ENCODE measurements at places on chromosomes 11 and 22. TPM values are rescaled to one million over a fixed set of nuclear protein-coding genes. Genes with fewer than 3 reads are reported as not detected.
A peak's percentile ranks its signal among the peaks of the same experiment; 100 is the strongest.

- H3K27ac ChIP-seq = no peak overlapping the region
- no peak for DNase-seq
- H3K36me3 ChIP-seq = no peaks in the 10 kb centered on the region
- H3K4me3 ChIP-seq = no peak overlapping the region
These were observed 17.9 kb upstream of the SESN3 start for GRCh38 chr11:95248666-95249467.

GRCh38 chr22:49699928-49700498 is 127.7 kb downstream of the BRD1 start:
- DNase-seq = peak; percentile 69
- H3K27ac ChIP-seq = no peak overlapping the region
- H3K4me1 ChIP-seq = no peaks in the 10 kb centered on the region
- no peak overlapping the region for H3K4me3 ChIP-seq

- no peak overlapping the region for H3K27ac ChIP-seq
- peaks cover 5% of the 10 kb centered on the region for H3K27me3 ChIP-seq
- H3K4me1 ChIP-seq = peaks cover 22% of the 10 kb centered on the region
- no peak overlapping the region for H3K4me3 ChIP-seq
- peaks cover 4% of the 10 kb centered on the region for H3K36me3 ChIP-seq
- no peak for DNase-seq
These were observed 1.3 kb downstream of the ACTN3 start for GRCh38 chr11:66548041-66548440.

DNA sequence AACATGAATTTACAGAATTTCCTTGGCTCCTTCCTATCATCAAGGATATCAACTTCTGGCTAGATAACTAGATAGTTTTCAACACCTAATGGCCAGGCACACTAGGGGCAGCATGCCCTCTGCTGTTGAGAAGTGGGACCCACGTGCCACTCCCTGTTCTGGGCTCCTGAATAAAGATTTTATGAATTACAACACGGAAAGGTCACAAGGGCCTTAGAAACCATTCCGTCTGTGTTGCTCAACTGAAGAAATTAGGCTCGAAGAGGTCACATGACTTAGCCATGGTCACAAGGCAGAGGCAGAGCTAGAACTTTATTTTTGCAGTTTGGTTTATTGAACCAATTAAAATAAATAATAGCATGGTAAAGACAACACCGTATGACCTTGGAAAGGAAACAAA is 36.0 kb downstream of the PRCP start:
- H3K27me3 ChIP-seq = no peaks in the 10 kb centered on the region
- no peaks in the 10 kb centered on the region for H3K36me3 ChIP-seq
- peaks cover 16% of the 10 kb centered on the region for H3K4me1 ChIP-seq
- H3K4me3 ChIP-seq = no peak overlapping the region

DNA sequence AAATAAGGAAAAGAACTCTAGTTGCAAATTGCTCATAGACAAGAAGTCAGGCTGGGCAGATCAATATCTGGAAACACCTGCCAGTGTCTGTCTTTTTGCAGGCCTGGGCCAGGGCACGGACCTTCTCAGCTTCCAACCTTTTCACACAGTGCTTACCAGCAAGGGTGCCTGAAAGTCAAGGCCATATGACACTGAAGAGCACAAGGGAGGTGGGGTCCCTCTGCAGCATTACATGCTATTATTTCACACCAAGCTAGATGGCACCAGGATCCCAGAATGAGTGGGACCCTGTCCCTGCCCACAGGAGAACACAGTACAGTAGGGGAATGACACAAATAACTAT is 5.9 kb upstream of the PEX26 start:
- H3K4me3 ChIP-seq = no peak overlapping the region
- H3K27me3 ChIP-seq = no peaks in the 10 kb centered on the region
- H3K4me1 ChIP-seq = peaks cover 27% of the 10 kb centered on the region
- no peak for DNase-seq
- H3K27ac ChIP-seq = no peak overlapping the region
- H3K36me3 ChIP-seq = no peaks in the 10 kb centered on the region

GRCh38 chr11:9153651-9154050 is 62.3 kb upstream of the SCUBE2 start:
- peaks cover 8% of the 10 kb centered on the region for H3K4me1 ChIP-seq
- no peaks in the 10 kb centered on the region for H3K27me3 ChIP-seq
- H3K4me3 ChIP-seq = no peak overlapping the region
- no peak overlapping the region for H3K27ac ChIP-seq

ASCL3 gene
- total RNA-seq = not detected

P2RY2 gene
- total RNA-seq = not detected

GRCh38 chr11:100133114-100133513 is 554.0 kb upstream of the ARHGAP42 start:
- H3K36me3 ChIP-seq = no peaks in the 10 kb centered on the region
- DNase-seq = no peak
- H3K27ac ChIP-seq = no peak overlapping the region
- H3K4me1 ChIP-seq = no peaks in the 10 kb centered on the region

- peaks cover 50% of the 10 kb centered on the region for H3K4me1 ChIP-seq
- H3K27me3 ChIP-seq = no peaks in the 10 kb centered on the region
- no peak overlapping the region for H3K4me3 ChIP-seq
- H3K27ac ChIP-seq = peak overlapping the region; percentile 86
These were observed 52.6 kb downstream of the SWAP70 start for GRCh38 chr11:9716275-9717039.

- no peaks in the 10 kb centered on the region for H3K27me3 ChIP-seq
- DNase-seq = no peak
- no peak overlapping the region for H3K4me3 ChIP-seq
- H3K27ac ChIP-seq = no peak overlapping the region
These were observed 496.0 kb downstream of the MIAT start for GRCh38 chr22:27153386-27153785.

CAPN5 gene
- 12.8 TPM for total RNA-seq

GRCh38 chr11:133832991-133833897 is 12.1 kb downstream of the SPATA19 start:
- peak; percentile 84 for DNase-seq
- no peak overlapping the region for H3K4me3 ChIP-seq
- no peak overlapping the region for H3K27ac ChIP-seq
- no peaks in the 10 kb centered on the region for H3K27me3 ChIP-seq
- H3K36me3 ChIP-seq = no peaks in the 10 kb centered on the region

UPB1 gene
- not detected for total RNA-seq

OR4A47 gene
- total RNA-seq = not detected

OR52E2 gene
- total RNA-seq = not detected

- H3K27ac ChIP-seq = no peak overlapping the region
- H3K4me3 ChIP-seq = no peak overlapping the region
- no peaks in the 10 kb centered on the region for H3K36me3 ChIP-seq
- H3K27me3 ChIP-seq = no peaks in the 10 kb centered on the region
- no peak for DNase-seq
These were observed 50.9 kb upstream of the LINC01488 start for GRCh38 chr11:69430566-69430965.

GRCh38 chr11:68020575-68020974 is 9.9 kb upstream of the NDUFS8 start:
- peak overlapping the region; percentile 19 for H3K27ac ChIP-seq
- peaks cover 6% of the 10 kb centered on the region for H3K36me3 ChIP-seq
- no peak overlapping the region for H3K4me3 ChIP-seq
- peaks cover 41% of the 10 kb centered on the region for H3K4me1 ChIP-seq
- no peak for DNase-seq

- peaks cover 26% of the 10 kb centered on the region for H3K36me3 ChIP-seq
- no peaks in the 10 kb centered on the region for H3K4me1 ChIP-seq
- H3K27me3 ChIP-seq = no peaks in the 10 kb centered on the region
- no peak overlapping the region for H3K4me3 ChIP-seq
- DNase-seq = no peak
These were observed 16.7 kb downstream of the TMEM121B start for GRCh38 chr22:17104336-17104935.

DNA sequence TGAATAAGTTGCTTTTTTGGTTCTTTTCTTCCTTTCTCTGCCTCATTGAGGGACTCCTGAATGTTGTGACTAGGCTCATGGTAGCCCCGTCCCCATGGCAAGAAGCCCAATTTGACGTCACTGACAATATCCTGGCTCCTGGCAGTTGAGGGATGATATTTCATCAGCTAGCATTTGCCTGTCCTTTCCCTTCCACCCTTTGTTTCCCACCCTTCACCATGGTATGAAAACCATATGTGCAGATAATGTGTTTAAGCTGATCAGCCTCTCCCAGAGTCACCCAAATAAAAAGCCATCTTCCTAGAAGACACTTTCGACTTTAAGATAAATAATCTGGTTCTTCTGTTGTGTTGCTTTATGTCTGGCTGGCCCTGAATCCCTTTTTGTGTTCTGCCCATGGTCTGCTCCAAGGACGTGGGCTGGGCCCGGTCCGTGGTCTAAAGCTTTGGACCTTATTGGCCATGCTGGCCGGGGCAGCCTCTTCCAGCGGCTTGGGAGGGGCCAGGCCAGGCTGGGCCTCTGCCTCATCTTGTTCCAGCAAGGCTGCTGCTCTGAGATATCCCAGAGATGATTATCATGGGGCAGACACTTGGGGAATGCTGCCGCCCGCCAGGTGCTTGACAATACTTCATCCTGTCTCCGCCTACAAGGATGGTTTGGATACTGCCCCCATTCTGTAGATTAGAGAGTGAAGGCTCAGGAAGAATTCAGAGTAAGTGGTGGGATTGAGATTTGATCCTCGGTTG is 5.1 kb downstream of the TSPAN18 start:
- no peaks in the 10 kb centered on the region for H3K36me3 ChIP-seq
- DNase-seq = no peak
- H3K27me3 ChIP-seq = no peaks in the 10 kb centered on the region
- peak overlapping the region; percentile 2 for H3K27ac ChIP-seq
- H3K4me1 ChIP-seq = peaks cover 63% of the 10 kb centered on the region
- no peak overlapping the region for H3K4me3 ChIP-seq

DNA sequence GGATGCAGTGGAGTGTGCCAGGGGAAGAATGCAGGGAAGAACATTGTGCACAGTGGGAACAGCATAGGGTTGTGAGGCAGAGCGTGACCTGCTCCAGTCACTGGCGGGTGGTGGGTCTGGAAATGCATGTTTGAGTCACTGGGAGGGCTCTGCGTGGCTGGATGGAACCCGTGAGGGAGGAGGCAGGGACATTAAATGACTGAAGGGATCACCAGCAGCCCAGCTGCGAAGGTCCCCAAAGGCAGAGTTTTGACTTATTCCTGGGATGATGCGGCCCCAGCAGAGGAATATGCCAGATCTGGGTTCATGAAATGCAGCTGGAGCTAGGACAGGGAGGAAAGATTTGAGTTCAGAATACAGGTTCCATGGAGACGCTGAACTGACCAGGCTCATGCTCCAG is 104.0 kb upstream of the FGF3 start:
- H3K27me3 ChIP-seq = peaks cover 51% of the 10 kb centered on the region
- no peak overlapping the region for H3K27ac ChIP-seq
- no peak overlapping the region for H3K4me3 ChIP-seq
- no peak for DNase-seq

- H3K4me1 ChIP-seq = peaks cover 1% of the 10 kb centered on the region
- H3K27ac ChIP-seq = no peak overlapping the region
- peak; percentile 44 for DNase-seq
- peaks cover 11% of the 10 kb centered on the region for H3K36me3 ChIP-seq
- H3K27me3 ChIP-seq = no peaks in the 10 kb centered on the region
- no peak overlapping the region for H3K4me3 ChIP-seq
These were observed 208.8 kb downstream of the TBC1D22A start for GRCh38 chr22:46971099-46971763.

- no peak overlapping the region for H3K4me3 ChIP-seq
- no peaks in the 10 kb centered on the region for H3K4me1 ChIP-seq
- H3K27ac ChIP-seq = no peak overlapping the region
- no peak for DNase-seq
These were observed 70.3 kb downstream of the INSC start for GRCh38 chr11:15185021-15185420.

HIKESHI gene
- 38.8 TPM for total RNA-seq

DNA sequence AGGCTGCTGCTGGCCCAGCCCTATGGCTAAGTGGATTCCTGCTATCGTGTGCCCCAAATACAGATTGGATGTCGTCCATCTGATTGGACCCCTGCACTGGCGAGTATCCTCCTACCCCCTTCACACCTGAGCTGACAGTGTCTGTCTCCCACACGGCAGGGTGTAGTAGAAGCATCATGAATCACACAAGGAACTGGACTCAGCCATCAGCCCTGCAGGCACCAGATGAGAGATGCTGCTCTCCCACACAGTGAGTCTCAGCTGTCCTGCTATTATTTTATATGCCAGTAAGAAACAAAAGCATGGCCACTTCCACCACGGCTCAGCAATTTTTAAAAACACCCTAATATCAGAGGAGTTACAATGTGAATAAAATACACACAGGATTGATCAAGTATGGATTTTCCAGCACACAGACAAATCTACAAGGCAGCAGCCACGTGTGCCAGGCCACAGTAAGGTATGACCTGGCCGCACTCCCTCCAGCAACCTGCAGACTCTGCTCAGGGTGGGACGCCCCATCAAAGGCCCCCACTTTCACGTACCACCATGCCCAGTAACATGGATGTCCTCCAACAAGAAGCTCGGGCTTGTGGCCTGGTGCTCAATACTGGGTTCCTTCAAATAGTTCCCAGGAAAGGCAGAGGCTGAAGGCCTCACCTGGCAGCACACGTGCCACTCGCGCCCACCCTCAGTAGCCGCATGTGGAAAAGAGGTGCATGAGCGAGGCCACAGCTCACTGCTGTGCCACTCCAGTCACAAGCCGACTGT is 16.4 kb upstream of the SLC25A1 start:
- H3K4me3 ChIP-seq = no peak overlapping the region
- H3K27ac ChIP-seq = no peak overlapping the region
- peaks cover 5% of the 10 kb centered on the region for H3K36me3 ChIP-seq
- H3K4me1 ChIP-seq = no peaks in the 10 kb centered on the region
- DNase-seq = no peak

- no peaks in the 10 kb centered on the region for H3K27me3 ChIP-seq
- peaks cover 76% of the 10 kb centered on the region for H3K4me1 ChIP-seq
- H3K4me3 ChIP-seq = no peak overlapping the region
- H3K36me3 ChIP-seq = peaks cover 24% of the 10 kb centered on the region
- H3K27ac ChIP-seq = peak overlapping the region; percentile 74
These were observed 65.1 kb upstream of the PPARA start for GRCh38 chr22:46084943-46085827.

SPINDOC gene
- total RNA-seq = 32.1 TPM

- H3K4me1 ChIP-seq = peaks cover 7% of the 10 kb centered on the region
- peaks cover 63% of the 10 kb centered on the region for H3K27me3 ChIP-seq
- no peak for DNase-seq
- H3K36me3 ChIP-seq = no peaks in the 10 kb centered on the region
- H3K4me3 ChIP-seq = no peak overlapping the region
These were observed 72.0 kb downstream of the CD82 start for GRCh38 chr11:44637487-44637886.

DNA sequence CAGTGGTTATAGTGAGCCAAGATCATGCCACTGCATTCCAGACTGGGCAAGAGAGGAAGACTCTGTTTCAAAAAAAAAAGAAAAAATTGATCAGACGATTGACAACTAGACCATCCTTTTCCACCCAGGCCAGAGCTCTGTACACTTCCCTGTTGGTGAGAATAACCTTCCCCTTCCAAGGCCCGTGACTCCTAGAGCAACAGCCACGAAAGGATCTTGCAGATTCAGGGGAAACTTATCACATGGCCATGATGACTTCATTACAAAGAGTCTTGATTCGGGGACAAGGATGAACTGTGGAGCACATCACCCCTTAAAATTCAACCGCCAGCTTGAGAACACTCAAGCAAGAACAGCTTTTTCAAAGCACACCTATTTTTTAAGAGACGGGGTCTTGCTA is 10.3 kb downstream of the CD5 start:
- no peak for DNase-seq
- no peak overlapping the region for H3K27ac ChIP-seq
- no peaks in the 10 kb centered on the region for H3K36me3 ChIP-seq
- no peaks in the 10 kb centered on the region for H3K27me3 ChIP-seq

GRCh38 chr11:86180423-86180822 is 64.1 kb upstream of the EED start:
- no peak for DNase-seq
- H3K27ac ChIP-seq = no peak overlapping the region
- H3K36me3 ChIP-seq = no peaks in the 10 kb centered on the region
- H3K27me3 ChIP-seq = no peaks in the 10 kb centered on the region
- H3K4me1 ChIP-seq = peaks cover 22% of the 10 kb centered on the region
